Fibroblast of skin of scalp (primary cell): ENCODE measurements at places on chromosomes 6 and 20.
A peak's percentile ranks its signal among the peaks of the same experiment; 100 is the strongest.

GRCh38 chr6:32166411-32167061 is 2.1 kb downstream of the EGFL8 start:
- no peak for DNase-seq

GRCh38 chr6:158467923-158468322 is 92.0 kb upstream of the TMEM181 start:
- DNase-seq = no peak

- DNase-seq = no peak
Observed at GRCh38 chr6:138640028-138640427, 133.5 kb upstream of the CCDC28A start.

DNA sequence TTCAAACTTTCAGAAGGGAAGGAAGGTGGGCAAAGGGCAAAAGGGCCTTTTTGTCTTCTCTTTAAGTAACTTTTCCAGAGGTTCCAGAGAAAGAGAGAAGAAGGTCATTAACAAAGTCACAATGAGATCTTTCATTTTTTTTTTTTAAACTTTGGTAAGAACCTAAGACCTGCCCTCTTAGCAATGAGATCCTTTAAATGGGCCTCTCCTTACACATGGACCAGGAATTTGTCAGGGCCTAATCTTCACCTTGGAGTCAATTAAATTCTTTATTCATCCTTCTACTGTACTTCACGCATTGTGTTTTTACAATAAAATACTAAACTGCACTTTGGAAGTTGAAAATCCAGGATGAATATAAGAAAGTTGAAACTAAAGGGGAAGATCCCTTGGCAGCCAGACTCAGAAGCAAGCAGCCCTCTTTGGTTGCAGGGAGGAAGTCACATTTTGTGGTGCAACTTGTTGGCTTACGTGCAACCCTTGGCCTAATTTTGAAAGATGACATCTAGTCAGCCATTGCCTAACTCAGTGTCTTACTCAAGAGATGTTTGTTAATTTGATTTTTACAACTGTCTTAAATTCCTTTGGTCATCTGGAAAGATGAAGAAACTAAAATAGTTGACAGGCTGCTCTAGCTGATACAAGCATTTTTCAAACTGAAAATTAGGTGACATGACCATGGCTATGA is 11.9 kb upstream of the TMEM170B start:
- DNase-seq = peak; percentile 12

GRCh38 chr6:12294851-12295536 is 4.8 kb downstream of the EDN1 start:
- DNase-seq = peak; percentile 23

DNA sequence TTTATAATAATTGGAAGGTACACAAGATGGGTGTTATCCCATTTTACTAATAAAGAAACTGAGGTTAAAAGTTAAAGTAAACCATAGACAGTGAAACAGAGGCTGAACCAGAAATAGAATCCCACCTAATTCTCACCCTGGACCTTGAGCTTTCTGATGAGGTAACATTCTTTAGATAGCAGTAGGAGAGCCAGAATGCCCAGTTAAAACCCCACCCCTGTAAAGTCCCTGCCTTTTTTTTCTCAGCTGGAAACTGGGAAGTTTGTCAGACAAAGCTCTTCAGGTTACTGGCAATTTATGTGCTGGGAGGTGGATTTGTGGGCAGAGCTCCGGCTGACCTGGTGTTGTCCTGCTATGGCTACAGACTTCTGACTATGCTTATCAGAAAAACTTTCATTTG is 1.9 kb upstream of the MCHR2 start:
- no peak for DNase-seq

GRCh38 chr6:130026859-130027258 is 8.5 kb downstream of the L3MBTL3 start:
- no peak for DNase-seq

DNA sequence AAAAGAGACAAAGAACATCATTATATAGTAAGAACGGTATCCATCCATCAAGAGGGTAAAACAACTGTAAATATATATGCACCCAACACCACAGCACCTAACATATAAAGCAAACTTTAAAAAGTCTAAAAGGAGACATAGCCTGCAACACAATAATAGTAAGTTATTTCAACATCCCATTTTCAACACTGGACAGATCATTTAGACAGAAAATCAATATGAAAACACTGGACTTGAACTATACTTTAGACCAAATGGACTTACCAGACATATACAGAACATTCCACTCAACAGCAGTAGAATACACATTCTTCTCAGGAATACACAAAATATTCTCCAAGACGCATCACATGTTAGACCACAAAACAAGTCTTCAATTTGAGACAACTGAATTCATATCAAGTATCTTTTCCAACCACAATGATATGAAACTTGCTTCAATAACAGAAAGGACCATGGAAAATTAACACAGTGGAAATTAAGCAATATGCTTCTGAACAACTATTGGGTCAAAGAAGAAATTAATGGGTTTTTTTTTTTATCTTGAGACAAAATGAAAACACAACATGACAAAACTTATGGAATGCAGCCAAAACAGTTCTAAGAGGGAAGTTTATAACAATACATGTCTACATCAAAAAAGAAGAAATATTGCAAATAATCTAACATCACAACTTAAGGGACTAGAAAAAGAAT is 23.9 kb upstream of the ASF1A start:
- peak; percentile 11 for DNase-seq

DNA sequence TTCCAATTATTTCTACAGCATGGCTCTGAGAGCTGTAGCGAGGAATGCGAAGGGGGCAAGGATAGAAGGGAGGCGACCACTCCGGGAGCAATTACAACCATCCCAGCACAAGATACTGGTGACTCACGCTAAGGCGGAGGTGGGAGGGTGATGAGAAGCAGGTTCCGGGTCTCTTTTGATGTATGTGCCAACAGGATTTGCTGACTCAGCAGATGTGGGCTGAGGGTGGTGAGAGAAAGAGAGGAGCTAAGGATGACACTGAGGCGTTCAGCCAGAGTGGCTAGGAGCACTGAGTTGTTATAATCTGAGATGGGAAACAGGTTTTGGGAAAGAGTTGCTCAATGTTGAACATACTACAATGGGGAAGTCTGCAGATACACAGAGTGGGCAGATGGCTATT is 9.3 kb upstream of the TXNDC5 start:
- peak; percentile 31 for DNase-seq

GRCh38 chr6:43972913-43973300 is 154.3 kb downstream of the MRPL14 start:
- peak; percentile 90 for DNase-seq

- DNase-seq = peak; percentile 55
Observed at GRCh38 chr6:74356391-74356790, 660.4 kb downstream of the CD109 start.

GRCh38 chr6:79818471-79818870 is 128.9 kb downstream of the ELOVL4 start:
- peak; percentile 14 for DNase-seq
